BJ (cell line): ENCODE measurements at places on chromosomes 2 and 18. TPM values are rescaled to one million over a fixed set of nuclear protein-coding genes. Genes with fewer than 3 reads are reported as not detected.

Gene FEV
- polyA plus RNA-seq = not detected in 2 replicates

Gene DNAJC5G
- polyA plus RNA-seq = not detected in 2 replicates

Gene RAPGEF4
- 0.42 and 0.60 TPM in 2 replicates for polyA plus RNA-seq

Gene FBXO11
- 21.5 and 37.9 TPM in 2 replicates for polyA plus RNA-seq

Gene CAPN14
- 0.10 TPM in 2 replicates for polyA plus RNA-seq

Gene STARD6
- not detected in 2 replicates for polyA plus RNA-seq

Gene TCF23
- polyA plus RNA-seq = not detected in 2 replicates

Gene ANKRD44
- 7.1 and 12.4 TPM in 2 replicates for polyA plus RNA-seq

Gene TMEM17
- polyA plus RNA-seq = 2.8 and 4.8 TPM in 2 replicates

- DNase-seq = no peak
These were observed at the start of gene NCK2 for GRCh38 chr2:105744909-105745853. Gene NCK2, plus strand, starts transcription at chr2:105744912. Its CDS starts 110,152 bp downstream, at chr2:105855064.

DNA sequence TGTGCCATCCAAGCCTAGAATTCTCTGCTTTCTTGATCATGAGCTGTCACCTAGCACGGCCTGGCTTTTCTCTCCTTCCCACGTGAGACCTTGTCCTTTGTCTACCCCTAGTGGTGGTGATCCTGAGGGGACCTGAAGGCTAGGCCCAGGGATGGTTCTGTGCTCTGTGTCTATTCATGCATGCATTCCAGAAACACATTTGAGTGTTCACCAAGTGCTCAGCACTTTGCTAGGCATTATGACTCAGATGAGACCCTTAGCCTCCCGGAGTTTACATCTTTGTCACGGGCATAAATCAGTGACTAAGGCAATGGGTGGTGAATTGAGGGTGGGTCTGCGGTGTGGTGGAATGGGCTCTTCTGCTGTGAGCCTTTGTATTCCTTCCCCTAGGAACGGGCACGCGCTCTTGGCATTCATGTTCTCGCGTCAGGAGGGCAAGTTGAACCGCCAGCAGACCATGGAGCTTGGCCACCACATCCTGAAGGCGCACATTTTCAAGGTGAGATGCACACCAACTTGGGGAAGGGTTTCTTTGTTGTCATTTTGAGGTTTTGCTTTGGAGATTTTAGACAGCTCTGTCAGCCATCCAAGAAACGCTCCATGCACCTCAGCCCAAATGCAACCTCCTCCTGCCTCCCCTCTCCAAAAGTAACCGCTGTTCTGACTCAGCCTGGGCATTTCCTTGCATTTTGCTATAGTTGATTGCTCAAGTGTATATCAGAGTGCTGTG is 100.9 kb downstream of the WDSUB1 start:
- no peak for DNase-seq

DNA sequence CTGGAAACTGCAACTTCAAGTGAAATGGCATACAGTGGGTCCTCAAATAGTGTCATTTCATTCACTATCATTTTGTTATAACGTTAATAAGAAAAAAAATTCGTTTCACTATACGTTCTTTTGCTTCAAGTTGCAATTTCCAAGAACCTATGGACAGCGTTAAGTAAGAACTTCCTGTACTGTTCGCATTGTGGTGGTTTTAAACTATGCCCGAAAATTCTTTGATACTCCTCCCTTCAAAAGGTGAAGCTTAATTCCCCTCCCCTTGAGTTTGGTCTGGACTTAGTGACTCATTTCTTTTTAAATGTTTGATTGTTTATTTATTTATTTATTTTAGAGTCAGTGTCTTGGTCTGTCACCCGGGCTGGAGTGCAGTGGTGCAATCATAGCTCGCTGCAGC is 20.7 kb downstream of the GNLY start:
- no peak for DNase-seq

DNA sequence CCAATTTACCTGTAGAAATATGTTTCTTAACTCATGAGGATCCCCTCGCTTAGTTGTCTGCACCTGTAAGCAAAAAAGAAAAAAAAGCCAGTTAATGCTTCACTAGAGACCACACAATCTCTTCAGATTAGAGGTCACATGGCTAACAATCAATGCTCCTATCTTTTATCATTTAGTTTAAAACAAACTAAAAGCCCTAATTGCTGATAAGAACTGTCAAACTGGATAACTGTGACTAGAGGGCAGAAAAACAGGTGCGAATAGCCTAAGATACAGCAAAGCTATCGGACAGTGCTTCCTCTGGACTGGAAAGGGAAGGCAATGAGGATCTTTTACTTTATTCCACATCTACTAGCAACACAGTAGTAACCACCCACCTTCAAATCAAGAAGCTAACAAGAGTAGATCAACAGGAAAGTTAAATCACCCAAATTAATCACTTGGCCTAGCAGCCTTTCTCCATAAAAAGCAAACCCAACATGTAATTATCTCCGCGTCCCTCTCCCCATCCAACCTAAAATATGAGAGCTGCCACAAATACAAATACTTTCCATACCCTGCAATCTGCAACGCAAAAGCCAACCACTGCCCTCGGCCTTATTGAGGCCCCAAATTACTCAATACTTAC is 734 bp downstream of the SLC25A12 start:
- DNase-seq = no peak

- DNase-seq = no peak
These were observed 14.7 kb upstream of the ARHGAP25 start for GRCh38 chr2:68719912-68720311.

DNA sequence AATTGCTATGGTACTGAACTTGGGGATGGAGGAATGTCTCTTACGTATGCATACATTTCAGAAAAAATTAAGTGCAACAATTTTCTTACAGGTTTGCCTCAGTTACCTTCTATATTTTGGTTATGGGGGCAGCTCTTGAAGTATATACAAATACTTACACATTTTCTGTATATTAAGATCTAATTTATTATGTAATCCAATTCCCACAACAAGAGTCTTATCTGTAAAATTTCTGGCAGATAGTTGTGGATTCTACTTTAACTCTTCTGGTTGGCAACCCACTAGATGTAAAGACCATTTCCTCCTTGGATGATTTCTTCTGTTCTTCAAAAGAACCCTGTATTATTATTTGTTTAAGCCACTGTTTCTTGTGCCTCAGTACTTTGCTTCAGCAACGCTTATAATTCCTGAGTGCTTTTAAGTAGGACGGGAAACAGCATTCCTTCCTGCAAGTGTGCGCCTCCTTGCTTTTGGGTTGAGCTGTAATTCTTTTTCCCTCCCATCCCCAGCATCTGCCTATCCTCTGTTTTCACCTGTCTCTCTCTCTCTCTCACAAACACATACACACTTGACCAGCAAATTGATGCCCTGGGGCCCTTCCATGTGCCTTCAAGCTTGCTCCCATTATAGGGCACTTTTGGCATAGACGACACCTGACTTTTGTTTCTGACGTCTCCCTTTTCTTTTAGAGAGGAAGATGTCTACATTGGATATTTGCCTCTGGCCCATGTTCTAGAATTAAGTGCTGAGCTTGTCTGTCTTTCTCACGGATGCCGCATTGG is 61.4 kb downstream of the ACSL3 start:
- DNase-seq = no peak

- no peak for DNase-seq
These were observed 94.5 kb upstream of the UPP2 start for GRCh38 chr2:158006961-158007719.

- no peak for DNase-seq
These were observed 101.7 kb upstream of the RBBP8 start for GRCh38 chr18:22831441-22831904.

DNA sequence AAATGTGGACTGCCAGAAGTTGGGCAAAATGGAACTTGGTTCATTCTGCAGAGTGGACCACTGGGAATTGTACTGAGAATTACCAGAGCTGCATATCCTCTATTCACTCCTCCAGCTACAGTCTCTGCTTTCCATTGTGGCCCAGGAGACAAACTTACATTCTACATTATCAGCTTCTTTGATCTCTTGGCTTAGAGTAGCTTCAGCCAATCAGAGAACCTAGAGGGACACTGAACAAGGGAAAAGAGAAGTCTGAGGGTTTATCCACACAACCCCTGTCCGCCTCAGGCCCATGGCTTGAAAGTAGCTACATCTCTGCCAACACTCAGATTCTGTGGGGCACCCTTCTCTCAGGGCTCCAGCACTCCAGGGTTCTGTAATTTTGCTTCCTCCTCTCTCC is 251.1 kb downstream of the TRIB2 start:
- no peak for DNase-seq

DNA sequence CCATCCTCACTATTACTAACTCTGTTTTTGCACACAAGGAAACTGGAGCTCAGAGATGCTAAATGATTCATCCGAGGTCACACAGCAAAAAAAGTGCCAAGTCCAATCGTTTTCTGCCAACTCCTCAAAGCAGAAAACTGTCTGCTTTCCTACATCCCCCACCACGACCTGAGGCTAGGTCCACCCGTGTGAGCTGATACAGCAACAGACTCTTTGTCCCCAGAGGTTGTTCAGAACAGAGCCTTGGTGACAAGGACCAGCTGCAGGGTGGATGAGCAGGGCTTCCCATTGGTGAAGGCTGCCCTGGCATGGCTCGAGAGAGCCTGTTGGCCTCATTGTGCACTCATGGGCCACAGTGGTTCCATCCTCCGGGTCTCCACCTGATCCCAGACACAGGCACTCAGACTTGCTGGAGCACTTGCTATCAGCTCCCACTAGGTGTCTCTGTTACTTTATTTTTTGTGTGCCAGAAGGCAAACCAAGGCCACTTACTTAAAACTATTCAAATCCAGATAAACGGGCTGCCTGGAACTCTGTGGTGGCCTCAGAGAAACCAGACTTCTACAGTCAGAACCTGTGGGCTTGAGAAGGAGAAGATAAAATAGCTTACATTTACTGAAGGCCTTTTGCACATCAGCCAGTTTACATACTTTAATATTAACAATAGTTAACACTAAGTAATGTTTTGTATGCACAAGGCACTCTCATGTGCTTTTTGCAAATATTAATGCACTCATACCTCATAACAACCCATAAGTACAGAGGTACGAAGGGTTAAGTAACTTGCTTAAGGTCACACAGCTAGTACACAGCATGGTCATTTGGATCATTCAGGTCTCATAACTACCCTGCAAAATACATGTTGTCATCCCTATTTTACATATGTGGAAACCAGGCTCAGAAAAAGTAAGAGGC is 62.9 kb upstream of the CTIF start:
- DNase-seq = no peak

- no peak for DNase-seq
These were observed at the start of gene AQP4 for GRCh38 chr18:26865557-26865956. Gene AQP4, minus strand, starts transcription at chr18:26865707. Its CDS starts 18 bp downstream, at chr18:26865689.

DNA sequence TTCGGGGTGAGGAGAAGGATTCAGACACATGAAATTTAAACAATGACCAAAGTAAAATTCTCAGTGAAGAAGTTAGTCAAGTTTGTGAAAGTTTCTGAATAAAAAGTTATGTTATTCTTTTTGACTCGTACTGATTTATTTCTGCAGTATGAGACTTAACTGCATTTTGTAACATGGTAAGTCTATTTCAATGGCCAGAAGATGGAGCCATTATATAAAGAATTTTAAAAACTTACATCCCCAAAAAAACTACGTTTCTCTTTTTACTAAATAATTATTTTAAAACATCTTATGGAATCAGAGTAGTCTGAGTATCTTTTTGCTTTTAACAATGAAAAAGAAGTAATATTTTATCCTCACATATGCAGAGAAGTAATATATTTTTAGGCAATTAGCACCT is 51.4 kb upstream of the SCN1A start:
- DNase-seq = no peak

GRCh38 chr2:28004086-28004485 is 113.6 kb downstream of the BABAM2 start:
- peak; percentile 31 for DNase-seq

DNA sequence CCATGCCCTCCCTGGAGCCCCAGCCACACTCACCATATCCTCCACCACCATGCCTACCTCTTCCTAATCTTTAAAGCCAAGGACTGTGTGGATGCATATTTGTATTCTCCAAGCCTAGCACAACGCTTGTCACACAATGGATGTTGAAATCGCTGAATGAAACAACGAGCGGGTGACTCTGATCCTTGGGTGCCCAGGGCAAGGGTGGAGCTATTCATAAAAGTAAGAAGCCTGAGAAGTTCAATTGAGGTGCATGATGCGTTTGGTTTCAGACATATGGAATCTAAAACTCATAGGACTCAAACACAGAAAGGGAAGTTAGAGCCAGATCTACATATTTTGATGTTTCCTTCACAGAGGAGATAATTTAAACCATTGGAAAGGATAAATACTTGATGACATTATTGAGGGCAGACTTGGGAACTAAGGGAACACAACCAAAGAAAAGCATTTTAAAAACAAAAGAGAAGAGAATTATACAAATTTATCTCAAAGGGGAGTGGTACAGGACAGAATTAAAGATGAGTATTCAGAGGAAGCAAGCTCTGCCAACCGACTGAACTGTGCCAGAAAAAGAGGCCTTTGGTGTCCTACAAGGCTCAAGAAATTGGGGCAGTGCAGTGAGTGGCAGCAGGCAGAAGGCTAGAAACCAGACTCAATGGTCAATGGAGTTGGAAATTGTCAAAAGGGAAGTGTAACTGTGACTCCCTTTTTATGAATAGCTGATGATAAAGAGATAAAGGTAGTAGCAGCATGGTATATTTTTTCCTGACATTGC is 200.6 kb upstream of the NCKAP5 start:
- no peak for DNase-seq

GRCh38 chr2:86037141-86037794 is 68.4 kb downstream of the POLR1A start:
- peak; percentile 94 for DNase-seq

GRCh38 chr18:6598657-6599056 is 130.9 kb upstream of the ARHGAP28 start:
- no peak for DNase-seq

GRCh38 chr2:46653539-46653938 is 174.2 kb downstream of the TMEM247 start:
- no peak for DNase-seq

DNA sequence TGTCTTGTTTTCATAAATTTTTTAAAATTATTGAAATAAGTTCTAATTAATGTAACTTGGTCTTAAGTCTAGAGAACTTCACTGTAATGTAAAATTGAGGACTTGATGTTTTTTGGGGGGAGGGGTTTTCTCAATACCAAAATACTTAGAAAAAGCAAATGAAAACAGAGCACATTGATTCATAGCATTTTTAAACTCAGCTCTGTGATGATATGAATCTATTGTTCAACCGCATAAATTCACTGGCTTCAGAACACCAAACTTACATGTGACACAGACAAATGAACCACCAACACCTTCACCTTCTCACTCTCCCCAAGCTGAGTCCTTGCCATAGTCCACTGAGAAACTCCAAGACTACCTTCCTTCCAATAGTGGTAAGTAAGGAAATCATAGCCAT is 108.2 kb downstream of the ZNF521 start:
- no peak for DNase-seq

- DNase-seq = no peak
These were observed 209.2 kb downstream of the ICOS start for GRCh38 chr2:204145791-204146190.

GRCh38 chr2:156695595-156695994 is 259.4 kb downstream of the GPD2 start:
- DNase-seq = no peak

DNA sequence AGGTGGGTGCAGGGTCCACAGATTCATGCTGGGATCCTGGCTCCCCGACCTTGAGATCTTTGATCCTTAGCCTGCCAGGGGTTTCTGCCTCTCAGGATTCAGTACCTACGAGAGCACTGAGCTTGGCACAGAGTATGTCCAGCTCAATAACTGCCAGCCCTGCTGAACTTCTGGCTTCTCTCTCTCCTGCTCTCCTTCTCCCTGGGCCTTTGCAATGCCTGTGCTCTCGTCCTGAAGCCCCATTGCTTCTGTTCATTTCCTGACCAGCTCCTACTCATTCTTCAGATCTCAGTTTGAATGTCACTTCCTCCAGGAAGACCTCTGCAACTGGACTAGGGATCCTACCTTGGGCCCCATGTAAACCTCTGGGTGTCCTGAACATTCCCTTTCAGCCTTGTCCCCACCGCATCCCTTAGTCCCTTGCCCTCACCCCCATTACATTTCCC is 113.8 kb upstream of the HAAO start:
- DNase-seq = no peak

GRCh38 chr2:20411361-20411894 is 35.4 kb upstream of the RHOB start:
- no peak for DNase-seq
